ENCODE measurements at places on chromosomes 7 and 10.
A peak's percentile ranks its signal among the peaks of the same experiment; 100 is the strongest.

DNA sequence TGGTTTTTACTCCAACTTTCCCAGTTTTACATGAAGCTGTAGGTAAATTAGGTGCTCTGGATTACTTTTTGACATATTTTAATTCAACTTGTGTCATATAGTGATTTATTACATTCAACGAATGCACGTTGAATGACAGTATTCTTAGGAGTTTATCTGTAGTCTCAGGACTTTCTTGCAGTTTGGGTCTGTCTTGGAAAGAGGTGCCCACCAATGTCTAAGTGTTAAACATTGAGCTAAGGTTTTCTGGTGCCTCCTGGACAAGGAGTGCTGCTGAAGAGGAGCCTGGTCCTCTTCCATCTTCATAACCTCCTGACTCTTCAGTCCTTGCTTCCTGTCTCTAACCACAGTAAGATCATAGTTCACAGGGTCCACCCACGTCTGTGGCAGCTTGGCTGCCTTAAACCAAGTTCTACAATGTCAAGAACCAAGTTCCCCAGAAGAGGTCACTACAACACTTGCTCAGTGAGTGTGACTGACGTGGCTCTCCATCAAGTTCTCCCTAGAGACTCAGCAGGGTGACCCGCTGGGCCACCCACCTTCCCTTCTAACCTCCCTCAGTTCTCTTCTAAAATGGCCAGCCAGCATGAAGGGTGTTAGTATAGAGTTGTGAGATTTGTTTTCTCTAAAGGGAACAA is 6.1 kb downstream of the NPY start:
- DNase-seq = peak; percentile 0

- DNase-seq = no peak
Measured at GRCh38 chr10:66180581-66181318, 745.1 kb upstream of the LRRTM3 start.

GRCh38 chr7:41763626-41764025 is 60.7 kb upstream of the INHBA start:
- no peak for DNase-seq

- DNase-seq = no peak
Measured at GRCh38 chr7:35261476-35262285, 7.8 kb upstream of the TBX20 start.

GRCh38 chr10:103564776-103565520 is 71.4 kb downstream of the NEURL1 start:
- no peak for DNase-seq

GRCh38 chr10:127888521-127889312 is 4.0 kb downstream of the CLRN3 start:
- DNase-seq = no peak

DNA sequence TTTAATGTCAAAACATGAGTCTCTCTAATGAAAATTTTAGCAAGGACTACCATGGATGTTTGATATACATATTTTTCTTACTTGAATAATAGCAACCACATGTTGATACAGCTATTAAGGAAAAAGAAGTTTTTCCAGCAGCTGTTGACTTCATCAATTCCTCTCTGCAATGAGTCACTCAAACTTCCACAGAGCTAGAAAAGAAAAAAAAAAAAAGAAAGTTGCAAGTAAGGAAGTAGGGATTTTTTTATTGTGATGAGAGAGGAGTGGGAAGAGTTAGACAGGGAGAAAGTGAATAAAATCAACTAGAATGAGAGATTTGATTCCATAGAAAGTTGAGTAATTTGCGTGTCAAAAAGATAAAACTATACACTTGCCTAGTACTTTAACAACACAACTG is 46.2 kb downstream of the CAV1 start:
- DNase-seq = no peak

GRCh38 chr7:114822131-114822530 is 99.8 kb upstream of the MDFIC start:
- DNase-seq = no peak

- no peak for DNase-seq
Measured at GRCh38 chr10:132488231-132488821, 49.3 kb upstream of the INPP5A start.

DNA sequence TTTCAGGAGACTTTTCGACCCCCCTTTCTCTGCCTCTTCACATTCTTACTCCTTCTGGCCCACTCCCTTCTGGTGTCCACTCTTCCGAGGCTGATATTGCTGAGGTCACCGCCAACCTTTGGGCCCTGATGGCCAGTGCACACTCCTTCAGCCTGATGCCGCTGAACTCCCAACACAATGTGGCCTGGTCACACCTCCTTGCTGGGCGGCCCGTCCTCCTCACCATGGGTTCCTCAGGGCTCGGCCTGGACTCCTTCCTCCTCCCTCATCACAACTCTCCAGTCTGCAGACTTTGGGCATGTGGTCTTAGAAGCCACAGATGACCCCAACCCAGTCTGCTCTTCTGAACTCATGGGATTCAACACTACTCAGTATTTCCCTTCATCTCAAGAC is 583.0 kb upstream of the MGMT start:
- no peak for DNase-seq

- DNase-seq = no peak
Measured at GRCh38 chr10:48365668-48366067, 59.2 kb downstream of the MAPK8 start.

DNA sequence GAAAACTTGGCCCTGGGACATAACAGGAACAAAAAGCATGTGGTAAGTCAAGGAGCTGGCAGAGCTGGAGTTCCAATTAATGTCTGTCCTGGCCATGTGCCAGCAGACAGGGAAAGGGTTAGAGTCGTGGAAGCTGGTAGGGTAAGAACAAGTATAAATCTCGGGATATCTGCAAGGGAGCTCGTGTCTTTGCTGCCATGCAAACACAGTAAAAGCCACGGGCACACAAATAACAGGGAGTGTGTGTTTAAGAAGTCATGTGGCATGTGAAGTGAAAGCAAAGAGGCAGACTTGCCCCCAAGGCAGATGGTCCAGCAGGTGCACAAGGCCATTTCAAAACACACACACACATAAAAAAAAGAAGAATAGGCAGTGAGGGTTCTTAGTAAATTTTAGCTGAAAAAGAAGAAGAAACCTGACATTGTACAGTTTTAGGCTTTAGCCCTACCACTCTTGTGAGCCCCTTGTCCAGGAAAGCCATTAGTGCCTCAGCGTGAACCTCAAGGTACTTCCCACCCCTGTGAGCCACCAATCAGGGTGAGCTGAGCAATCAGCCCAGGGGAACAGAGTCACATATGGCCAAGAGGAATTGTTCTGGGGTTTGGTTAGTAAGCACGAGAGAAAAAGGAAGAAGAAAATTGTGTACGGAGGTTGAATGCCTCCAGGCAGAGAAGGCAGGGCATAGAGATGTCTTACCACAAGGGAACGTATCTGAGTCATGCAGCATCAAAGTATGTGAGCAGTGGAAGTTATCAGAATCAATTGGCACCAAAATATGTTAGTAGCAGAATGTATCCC is 32.8 kb upstream of the ARHGAP12 start:
- DNase-seq = no peak

- no peak for DNase-seq
Measured at GRCh38 chr7:4136036-4136435, 546.1 kb upstream of the FOXK1 start.

DNA sequence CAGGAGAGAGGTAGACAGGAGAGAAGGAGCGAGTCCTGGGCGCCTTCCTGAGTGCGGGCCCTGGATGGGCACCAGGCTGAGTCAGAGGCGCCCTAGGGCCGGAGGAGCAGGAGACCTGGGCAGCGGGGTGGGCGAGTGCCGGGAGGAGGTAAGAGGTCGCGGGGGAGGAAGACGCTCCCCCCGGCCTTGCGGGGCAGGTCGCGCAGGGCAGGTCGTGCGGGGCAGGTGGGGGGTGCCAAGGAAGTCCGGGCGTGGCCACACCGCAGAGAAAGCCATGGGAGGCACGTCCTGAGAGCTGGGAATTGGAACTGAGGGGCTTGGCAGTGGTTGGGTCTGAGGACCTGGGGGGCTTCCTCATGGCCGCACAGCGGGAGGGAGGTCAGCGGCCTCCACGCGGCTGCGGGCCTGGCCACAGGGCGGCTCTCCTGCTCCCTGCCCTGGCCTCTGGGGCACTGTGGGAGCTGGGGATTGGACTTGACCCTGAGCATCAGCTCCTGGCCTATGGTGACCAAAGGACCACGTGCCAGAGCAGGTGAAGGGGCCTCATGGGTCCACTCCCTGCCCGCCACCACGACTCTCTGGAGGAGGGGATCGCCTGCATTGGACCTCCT is 935 bp downstream of the MMP21 start:
- no peak for DNase-seq

- no peak for DNase-seq
Measured at GRCh38 chr10:122875843-122876466, 3.4 kb downstream of the FAM24B start.

DNA sequence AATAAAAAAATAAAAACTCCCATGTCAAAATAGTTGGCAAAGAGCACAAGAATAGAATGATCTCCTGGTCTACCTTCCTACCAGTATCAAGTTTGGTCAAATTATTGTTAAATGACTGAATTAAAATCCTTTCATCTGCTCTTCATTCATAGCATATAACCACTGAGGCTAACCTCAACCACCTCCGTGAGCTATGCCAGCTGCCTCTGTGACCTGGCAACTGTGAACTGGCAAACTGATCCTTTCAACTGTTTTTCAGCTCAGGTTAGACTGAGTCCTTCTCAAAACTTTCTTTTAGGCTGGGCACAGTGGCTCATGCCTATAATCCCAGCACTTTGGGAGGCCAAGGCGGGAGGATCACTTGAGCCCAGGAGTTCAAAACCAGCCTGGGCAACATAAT is 36.1 kb downstream of the NUDCD3 start:
- DNase-seq = no peak

- DNase-seq = no peak
Measured at GRCh38 chr10:11255796-11256444, 238.2 kb downstream of the CELF2 start.

DNA sequence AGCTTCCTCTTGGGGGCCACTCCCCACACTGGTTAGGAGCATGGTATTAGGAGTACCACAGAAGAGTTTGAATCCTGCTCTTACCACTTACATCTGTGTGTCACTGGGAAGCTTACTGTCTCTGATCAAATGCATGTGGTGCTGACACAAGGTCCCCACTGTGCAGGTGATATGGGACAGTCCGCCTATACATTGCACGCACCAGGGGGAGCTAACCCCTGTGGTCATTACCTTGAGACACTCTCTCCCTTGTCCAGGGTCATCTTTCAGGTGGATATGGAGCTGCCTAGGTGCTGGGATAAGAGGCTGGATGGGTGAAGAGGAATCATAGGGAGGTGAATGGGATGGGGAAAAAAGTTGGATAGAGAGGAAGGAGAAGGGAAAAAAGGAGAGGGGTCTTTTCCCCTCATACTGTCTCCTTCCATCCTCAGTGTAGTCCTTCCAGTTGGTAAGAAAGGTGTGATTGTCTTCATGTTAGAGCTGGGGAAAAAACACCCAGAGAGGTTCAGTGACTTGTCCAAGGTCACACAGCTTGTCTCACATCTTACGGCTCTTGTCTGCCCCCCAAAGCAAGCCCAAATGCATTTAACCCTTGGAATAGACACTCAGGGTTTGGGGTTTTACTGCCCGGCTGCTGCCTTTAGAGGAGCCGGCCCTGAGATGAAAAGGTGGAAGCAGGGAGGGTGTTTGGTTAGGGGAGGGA is 125.9 kb downstream of the CDH23 start:
- DNase-seq = no peak

DNA sequence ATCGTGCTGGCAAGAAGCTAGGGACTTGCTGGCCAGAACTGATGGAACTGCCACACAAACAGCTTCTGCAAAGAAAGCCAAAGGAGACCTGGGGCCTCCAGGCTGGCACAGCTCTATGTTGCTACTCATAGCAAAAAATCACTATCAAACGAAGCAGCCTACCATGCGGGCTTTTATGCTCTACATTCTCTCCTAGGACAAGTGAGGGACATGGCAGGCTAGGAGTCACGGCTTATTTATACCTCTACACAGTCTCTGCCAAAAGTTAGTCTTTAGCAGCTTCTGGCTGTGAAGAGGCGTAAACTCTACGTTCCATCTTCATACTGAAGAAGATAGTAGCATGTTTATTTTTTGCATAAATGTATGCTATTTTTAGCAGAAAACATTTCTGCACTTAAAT is 35.4 kb downstream of the CDCA7L start:
- no peak for DNase-seq
